Foreskin keratinocyte (primary cell): ENCODE measurements at places on chromosomes 1 and 21.
A peak's percentile ranks its signal among the peaks of the same experiment; 100 is the strongest.

DNA sequence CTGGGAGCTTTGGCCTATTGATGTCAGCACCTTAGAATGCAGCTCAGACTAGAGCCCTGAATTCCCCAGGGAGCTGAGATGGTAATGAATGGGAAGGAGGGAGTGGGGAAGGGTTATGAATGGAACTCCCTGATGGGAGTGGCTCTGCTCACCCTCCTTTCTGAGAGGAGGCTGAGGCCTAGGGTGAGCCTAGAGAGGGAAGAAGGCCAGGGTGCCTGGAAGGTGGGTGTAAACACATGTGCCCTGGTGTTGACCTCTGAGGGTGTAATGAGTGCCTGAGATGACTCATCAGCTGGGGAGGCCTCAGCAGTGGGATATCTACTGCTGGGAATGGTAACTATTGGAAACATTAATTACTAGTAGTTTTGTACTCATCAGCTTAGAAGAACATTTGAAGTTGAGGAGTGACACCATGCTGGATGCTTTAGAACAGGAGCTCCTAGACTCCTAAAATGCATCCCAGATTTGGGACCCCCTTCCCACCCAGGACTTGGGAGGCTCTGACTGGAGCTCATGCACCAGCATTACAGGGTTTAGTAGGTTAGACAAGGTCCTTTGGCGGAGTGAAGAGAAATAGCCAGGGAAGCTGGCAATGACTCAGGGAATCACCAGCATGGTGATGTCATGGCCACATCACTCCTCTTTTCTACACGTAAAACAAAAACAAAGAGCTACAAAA lies 16.0 kb upstream of the PIGV start:
- peak; percentile 87 for DNase-seq

GRCh38 chr1:185156288-185156853 lies 382 bp downstream of the TRMT1L start:
- no peak for DNase-seq

DNA sequence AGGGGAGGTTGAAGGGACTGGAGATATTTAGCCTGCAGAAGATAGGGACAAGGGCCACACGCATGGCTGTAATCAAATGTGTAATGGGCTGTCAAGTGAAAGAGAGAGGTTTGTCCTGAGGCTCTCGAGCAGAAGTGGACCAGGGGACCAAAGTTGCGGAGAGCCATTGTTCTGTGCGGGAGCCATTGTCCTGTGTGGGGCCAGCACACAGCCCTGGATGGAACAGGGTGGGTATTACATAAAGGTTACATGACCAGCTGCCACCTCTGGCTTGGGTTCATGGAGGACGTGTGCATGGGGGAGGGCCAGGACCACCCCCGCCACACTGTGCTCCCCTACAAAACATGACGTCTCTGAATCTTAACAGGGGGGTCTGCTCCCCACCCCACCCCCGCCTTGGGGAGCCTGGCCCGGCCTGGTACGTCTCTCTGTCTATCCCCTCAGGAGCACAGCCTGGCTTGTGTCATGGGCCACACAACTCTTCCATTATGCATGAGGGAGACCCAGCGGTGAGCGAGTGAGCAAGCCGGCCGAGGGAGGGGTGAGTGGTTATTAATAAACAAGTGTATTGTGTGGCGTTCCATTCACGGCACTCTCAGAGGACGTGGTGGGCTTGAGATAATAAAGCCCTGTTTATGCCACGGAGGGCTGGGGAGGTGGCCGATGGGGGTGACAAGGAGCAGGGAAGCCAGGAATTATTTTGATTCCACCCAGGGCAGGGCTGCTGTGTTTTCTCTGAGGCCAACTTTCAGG lies at the start of gene NFASC:
TSS of gene NFASC (plus strand) at position 703 of the 753 bp plus-strand sequence. CDS start 73,454 bp downstream, outside the sequence.
- no peak for DNase-seq

GRCh38 chr1:150568594-150568966 lies 10.8 kb downstream of the MCL1 start:
- DNase-seq = no peak

DNA sequence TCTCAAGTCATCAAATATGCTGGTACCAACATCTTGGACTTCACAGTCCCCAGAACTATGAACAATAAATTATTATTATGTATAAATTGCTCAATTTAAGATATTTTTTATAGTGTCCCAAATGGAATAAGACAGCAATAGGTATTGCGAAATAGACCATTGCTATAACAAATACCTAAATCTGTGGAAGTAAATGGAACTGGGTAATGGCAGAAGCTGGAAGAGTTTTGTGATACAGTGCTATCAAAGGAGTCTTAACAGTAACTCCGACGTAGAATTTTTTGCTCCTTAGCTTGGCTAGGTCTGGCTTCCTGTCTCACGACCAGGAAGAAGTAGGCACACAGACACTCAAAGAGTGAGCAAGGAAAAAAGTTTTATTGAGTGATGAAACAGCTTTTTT lies 1791.5 kb downstream of the PLA2G4A start:
- no peak for DNase-seq

DNA sequence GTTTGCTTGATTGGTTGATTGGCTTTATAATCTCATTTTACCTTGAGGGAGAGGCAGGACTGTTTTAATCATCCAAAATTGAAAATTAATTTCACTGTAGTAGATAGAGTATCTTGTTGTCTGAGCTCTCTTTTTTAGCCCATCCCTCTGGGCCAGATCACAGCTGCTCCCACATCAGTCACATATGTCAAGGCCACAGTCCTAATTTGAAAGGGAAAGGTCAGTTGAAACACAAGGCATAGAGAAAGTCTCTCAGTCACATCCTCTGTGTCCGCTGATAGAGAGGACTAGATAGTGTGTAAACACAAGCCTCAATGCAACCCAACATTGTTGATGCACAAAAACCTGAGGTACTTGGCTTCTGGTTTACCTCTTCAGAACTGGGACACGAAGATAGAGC lies 6.8 kb downstream of the C1orf74 start:
- DNase-seq = no peak

DNA sequence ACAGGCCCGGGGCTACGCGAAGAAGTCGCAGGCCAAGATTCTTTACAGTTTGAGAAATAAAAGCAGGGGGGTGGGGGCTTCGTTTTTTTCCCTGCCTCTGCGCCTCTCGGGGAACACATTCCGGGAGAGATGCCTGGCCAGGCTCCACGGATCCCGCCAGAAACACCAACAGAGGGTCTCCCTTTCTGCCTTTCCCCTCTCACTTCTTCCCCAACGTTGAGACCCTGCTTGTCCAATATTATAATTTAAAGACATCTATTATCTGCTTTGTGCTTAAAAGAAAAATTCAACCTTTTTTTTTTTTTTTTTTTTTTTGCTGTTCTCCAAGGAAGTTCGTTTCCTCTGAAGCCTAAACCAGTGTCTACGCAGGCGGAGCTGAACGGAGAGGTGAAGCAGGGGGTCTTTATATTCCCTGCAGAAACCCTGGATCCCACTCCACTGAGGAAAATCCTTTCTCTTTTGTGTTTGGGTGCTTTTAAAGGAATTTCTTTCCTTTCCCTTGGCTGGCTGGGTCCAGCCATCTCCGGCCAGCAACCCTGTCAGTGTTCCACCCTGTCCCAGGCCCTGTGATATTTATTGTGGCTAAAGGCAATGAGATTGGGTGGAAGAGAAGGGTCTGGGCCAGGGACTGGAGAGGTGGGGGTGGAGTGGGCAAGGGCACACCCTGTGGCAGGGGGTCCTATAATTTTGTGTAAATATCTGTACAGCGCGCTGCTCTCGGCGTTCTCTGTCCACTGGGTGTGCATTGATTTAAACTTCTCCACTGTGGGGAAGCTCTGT lies 2.2 kb downstream of the FOXD2 start:
- no peak for DNase-seq

DNA sequence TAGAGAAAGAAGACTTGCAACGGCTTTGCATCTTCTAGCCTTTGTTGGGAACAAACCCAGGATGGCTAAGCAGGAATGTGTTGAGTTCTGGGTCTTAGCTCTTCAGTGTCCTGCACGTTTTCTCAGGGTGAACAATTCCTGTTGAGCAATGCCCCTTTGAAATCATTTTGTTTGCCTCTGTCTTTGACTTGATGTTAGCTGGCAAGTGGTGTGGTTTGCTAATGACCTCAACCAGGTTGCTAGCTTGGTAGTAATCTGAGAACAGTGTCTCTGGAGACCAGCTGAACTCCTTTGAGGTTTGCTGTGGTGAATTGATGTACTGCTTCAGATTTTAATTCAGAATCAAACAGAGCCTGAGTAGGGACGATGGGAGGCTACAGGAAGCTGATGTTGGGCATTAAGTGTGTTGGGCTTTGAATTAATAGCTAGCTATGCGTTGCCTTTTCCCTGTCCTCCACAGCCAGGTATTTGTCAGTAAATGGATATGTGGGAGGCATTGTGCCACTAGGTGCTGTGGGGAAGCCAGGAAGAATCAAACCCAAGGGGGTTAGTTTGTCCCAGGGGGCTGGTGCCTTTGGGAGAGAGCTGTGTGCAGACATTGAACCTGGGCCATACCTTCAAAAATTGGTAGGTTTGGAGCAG lies 23.3 kb upstream of the SRSF10 start:
- DNase-seq = peak; percentile 42

DNA sequence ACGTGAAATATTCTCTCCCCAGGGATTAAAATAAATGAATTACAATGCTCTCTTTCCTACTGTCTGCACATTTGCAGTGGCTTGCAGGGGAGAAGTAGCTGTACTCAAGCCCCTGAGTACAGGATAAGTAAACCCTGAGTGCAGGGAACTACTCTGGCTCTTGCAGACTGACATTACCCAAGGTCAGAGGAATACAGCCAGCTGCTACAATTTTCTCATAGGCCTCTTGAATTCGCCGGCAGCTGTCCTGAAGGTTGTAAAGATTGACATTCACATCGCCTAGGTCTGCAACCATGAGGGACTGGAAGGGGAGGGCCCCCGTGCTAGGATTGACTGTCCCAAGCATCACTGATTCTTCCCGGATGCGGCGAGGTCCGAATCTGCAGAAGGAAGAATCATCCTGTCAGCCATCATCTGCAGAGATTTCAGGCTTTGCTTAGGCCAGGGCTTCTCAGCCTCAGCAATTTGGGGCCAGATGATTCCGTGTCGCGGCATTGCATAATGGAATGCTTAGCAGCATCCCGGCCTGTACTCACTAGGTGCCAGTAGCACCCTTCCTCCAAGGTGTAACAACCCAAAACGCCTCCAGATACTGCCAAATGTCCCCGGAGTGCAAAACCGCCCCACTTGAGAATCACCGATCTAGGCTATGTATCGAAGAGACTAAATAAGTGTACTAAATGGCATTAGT lies 1.7 kb downstream of the AGMAT start:
- DNase-seq = no peak

DNA sequence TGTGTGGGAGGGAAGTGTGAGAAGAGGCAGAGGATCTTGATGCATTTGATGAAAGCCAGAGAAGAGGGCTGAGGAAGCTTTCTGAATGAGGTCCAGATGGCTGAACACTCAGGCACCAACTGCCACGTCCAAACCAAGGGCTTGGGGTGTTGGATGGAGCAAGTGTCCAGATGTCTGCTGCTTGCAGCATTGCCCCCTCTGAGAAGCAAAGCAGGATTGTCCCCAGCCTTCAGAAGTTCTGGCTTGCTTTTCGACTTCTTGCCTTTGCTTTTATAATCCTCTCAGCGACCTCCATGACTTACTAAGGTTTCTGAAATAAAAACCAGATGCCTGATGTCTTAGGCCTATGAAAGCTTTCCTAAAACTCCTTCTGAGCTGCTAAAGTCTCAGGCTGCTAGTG lies 182.5 kb downstream of the HUNK start:
- DNase-seq = no peak

DNA sequence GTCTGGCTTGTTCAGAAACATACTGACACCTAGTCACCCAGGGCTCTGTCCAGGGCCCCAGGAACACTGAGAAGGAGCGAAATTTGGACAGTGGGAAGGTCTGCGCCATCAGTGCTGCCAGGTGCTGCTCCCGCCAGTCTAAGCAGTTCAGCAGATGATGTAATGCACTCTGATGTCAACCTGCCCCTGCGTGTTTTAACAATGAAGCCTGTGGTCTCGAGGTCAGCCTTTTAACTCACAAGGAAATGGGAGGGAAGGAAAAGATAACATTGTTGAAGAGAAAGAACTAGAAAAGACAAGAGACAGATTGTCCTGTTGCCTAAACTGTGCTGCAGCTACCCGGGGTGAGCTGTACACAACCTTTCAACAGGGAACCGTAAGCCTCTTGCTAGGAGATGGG lies 126.6 kb upstream of the IFFO2 start:
- peak; percentile 37 for DNase-seq

- no peak for DNase-seq
Measured at GRCh38 chr1:178947677-178947981, 76.8 kb upstream of the ANGPTL1 start.

DNA sequence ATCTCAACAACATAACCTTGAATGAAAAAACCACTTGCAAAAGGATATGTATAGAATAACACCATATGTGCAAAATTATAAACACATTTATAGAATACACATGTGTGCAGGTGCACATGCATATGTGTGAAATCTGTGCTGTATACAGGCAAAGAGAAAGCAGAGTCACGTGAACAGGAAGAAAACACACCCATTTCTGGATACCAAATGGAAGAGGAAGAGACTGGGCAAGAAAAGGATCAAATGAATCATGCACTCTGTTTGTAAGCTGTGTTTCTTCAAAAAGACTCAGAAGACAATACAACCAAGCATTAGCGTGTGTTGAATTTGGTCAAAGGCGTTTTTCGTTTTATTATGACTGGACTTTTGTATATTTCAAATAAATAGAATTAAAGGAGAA lies 111.3 kb upstream of the ERG start:
- no peak for DNase-seq

GRCh38 chr1:175116903-175117302 lies 49.3 kb downstream of the TNN start:
- no peak for DNase-seq

DNA sequence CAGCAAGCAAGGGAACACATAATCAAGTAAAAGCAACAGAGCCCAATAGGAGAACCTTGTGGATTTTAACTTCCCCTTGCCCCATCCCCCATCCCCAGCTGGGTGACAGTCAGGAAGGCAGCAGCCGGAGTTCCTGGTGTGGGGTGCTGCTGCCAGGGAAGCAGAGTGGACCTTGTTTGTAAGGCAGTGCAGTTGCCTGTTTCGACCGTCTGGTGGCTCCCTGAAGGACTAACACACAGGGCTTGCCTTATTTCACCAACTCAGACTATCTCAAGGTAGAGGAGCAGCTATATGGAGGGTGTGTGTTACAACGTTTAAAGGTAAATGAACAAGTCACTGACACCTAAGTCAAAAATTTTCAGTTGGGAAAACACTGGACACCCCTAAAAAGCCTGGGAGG lies 6.6 kb downstream of the KRTAP10-8 start:
- no peak for DNase-seq

- DNase-seq = no peak
Measured at GRCh38 chr21:26674323-26674722, 101.2 kb upstream of the CYYR1 start.

GRCh38 chr1:201947697-201948008 lies 1.3 kb upstream of the LMOD1 start:
- DNase-seq = no peak

DNA sequence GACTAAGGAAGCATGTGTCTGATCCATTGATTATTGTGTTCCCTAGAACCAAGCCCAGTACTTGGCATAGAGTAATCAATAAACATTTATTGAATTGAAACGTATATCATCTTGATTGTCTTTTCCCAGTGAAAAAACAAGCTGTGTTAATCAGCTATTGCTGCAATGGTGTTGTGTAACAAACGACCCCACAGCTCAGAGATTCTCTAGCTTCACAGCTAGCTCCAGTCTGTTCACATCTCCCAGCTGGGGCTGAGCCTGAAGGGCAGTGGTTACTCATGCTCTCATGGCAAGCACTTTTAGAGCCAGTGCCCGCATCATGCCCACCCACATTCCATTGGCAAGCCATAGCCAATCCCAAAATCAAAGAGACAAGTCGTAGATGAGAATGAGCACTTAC lies 237.4 kb upstream of the RAB4A start:
- DNase-seq = no peak

GRCh38 chr1:5481889-5482288 lies 510.3 kb downstream of the NPHP4 start:
- no peak for DNase-seq

- DNase-seq = no peak
Measured at GRCh38 chr21:46504666-46505065, 46.0 kb downstream of the DIP2A start.
